Stomach (tissue), 19 donors: ENCODE measurements at places on chromosomes 11 and 22. TPM values are rescaled to one million over a fixed set of nuclear protein-coding genes. Genes with fewer than 3 reads are reported as not detected.

The FGF19 gene
- not detected for total RNA-seq

The MB gene
- not detected for total RNA-seq

The CRYBB3 gene
- not detected for total RNA-seq

DNA sequence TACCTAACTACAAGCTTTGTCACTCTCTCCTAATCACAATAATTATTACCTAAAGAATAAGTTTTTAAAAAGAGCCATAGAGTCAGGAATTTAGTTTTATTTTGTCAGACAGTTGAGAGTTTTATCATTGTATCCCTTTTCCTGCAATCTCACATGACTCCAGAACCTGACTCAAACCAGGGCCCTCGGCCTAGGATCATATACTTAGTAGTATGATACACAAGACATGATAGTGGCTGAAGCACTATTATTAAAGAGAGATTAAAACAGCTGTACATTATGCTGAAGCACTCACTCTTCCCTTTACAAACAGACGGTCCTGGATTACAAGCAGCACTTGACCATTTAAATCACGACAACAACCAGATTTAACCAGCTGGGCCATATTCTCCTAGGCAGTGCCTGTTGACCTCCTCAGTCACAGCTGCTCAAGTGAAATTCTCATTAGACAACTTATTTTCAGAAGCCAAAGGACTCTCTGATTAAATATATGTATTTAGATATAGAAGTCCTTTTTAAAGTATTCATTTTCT lies 44.0 kb downstream of the SOX6 start:
- no peak overlapping the region for H3K27ac ChIP-seq
- H3K4me3 ChIP-seq, result no peak overlapping the region
- no peaks in the 10 kb centered on the region for H3K27me3 ChIP-seq
- no peak for DNase-seq
- no peaks in the 10 kb centered on the region for H3K4me1 ChIP-seq
- H3K36me3 ChIP-seq, result no peaks in the 10 kb centered on the region

- no peak overlapping the region for H3K4me3 ChIP-seq
- no peaks in the 10 kb centered on the region for H3K36me3 ChIP-seq
- no peak overlapping the region for H3K27ac ChIP-seq
- DNase-seq, result no peak
Measured at GRCh38 chr22:30596886-30597285, 5.2 kb upstream of the PES1 start.

- H3K4me1 ChIP-seq, result no peaks in the 10 kb centered on the region
- H3K27me3 ChIP-seq, result peaks cover 7% of the 10 kb centered on the region
- no peak overlapping the region for H3K27ac ChIP-seq
- H3K36me3 ChIP-seq, result no peaks in the 10 kb centered on the region
Measured at GRCh38 chr11:70505761-70506657, 107.7 kb downstream of the CTTN start.
